Effector CD8-positive, alpha-beta T cell (primary cell): ENCODE measurements at places on chromosomes 6 and 20.

DNA sequence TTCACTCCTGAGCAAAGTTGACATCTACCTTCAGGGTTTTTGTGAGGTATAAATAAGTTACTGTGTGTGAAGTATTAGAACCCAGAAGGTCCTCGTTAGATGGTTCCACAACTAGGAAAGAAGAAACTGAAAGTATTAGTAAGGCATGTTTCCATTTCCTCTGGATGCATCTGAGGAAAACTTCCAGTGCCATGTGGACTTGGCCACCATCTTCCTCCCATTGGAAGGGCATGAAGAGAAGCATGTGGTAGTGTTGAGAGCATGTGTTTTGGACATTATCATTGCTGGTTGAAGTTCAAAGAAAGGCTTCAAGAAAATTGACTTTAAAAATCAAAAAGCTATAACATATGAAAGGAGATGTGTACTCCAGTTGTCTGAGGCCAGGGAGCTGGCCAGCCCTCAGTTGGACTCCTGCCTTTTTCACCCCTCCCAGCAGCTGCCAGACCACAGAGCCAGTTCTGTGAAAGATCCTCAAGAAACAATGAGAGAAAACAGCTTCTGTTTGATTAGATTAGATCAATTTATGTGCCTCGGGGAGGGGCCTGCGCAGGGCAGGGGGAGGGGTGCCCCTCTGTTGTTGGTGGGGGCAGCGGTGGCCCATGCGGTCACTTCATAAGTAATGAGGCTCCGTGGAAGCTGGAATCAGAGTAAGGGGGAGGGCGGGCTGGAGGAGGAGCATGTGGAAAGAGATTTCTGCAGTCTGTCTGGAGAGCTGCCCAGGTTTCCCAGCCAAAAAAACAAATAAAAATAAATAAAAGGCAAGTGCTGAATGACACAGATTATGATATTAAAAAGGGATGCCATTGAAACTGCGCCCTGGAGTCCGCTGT, 154.0 kb downstream of the JARID2 start:
- DNase-seq, result no peak

GRCh38 chr6:28816339-28816908, 107.4 kb downstream of the TRIM27 start:
- no peak for DNase-seq

GRCh38 chr6:87152526-87152955, 2.8 kb upstream of the ZNF292 start:
- no peak for DNase-seq

DNA sequence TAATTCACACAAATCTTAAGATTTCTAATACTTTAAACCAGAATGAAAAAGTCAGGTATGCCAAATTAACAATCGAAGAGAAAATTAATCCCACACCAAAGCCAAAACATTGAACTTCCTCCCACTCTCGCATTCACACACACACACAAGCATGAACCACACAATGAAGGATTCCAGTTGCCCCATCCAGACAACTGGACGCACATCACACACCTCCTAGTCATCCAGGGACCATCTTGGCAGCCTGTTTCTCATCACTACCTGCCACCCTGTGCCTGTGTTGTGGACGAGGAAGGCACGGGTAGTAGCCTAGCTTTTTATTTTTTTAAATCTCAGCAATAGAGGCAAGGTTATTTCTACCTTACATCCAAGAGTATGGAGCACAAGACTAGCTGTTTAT, 15.2 kb downstream of the B4GALT5 start:
- no peak for DNase-seq

- no peak for DNase-seq
Measured at GRCh38 chr20:64049060-64049877, at the start of gene SOX18. Gene SOX18 (minus strand): TSS chr20:64049639. CDS start chr20:64049516, 123 bp downstream.

DNA sequence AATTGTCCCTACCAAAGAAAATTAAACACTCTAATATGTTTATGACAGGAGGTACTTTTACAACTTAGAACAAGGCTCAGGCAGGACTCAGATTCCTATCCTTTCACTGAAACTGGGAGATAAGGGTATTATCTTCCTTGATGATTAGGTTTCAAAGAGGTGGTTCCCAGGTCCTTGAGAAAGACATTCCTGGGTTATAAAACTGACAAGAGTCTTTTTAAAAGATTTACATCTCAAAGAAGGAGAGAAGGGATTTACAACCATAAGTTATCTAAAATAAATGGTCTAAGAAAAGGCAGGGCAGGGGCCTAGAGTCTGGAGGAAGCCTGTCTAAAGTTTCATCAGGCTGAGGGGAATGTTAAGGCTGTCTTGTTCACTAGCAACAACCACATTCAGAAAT, 1492.5 kb downstream of the HACE1 start:
- DNase-seq, result no peak

- DNase-seq, result no peak
Measured at GRCh38 chr20:48751871-48752270, 75.9 kb downstream of the PREX1 start.

- no peak for DNase-seq
Measured at GRCh38 chr20:20782231-20782630, 69.8 kb upstream of the RALGAPA2 start.
